ENCODE measurements at places on chromosomes 4 and X.

DNA sequence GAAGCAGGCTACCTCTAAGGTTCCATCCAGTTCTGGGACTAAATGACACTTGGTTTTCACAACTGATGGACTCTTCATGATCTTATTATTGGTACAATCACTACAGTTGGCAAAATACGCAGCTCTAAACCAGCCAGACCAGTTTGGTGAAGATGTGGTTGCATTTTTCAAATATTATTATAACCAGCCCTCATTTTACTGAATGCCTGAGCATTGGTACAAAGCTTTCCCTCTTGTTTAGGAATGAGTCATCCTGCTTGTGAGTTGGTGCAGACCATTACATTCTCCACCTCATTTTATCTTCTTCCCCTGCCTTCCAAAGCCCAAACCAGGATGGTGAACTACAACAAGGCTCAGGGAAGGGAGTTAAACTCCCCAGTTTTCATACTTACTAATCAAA lies 223.1 kb downstream of the KDR start:
- DNase-seq, result no peak

GRCh38 chr4:80465238-80465637 lies 129.7 kb downstream of the CFAP299 start:
- DNase-seq, result no peak

- DNase-seq, result no peak
Observed at GRCh38 chr4:118155516-118155915, 121.2 kb downstream of the NDST3 start.

- DNase-seq, result no peak
Observed at GRCh38 chr4:22062676-22063075, 114.1 kb upstream of the KCNIP4 start.

DNA sequence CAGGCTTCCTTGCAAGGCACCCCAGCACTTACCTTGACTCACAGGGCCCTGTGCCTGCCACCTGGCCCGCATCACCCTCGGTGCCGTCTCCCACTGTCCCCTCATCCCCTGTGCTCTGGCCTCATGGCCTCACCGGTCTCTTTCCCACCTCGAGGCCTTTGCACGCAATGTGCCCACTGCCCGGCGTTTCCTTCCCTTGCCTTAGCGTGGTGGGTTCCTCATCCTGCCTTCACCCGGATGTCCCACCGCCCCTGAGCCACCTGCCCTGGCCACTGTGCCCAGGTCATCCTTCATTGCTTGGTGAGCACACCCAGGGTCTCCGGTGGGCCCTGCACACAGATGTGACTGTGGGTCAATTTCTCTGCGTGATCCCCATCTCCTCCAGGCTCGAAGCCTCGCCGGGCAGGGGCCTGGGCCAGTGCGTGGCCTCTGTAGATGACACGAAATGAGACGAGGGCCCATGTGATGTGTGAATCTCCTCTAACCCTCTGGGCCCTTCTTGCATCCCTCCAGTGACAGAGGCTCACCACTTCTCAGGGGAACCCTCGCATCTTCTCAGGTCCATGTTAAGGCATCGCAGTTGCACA lies 4.6 kb downstream of the HTRA3 start:
- DNase-seq, result no peak

DNA sequence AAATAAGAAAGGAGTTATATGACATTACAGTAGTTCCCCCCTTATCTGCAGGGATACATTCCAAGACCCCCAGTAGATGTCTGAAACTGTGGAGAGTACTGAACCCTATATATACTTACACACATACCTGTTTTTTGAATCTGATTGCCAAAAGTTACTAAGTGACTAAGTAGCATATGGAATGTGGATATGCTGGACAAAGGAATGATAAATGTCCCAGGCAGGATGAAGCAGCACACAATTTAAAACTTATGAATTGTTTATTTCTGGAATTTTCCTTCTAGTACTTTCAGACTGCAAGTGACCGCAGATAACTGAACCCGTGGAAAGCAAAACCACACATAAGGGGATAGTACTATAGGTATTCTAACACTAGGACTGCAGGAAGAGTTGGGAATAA lies 22.7 kb downstream of the UGDH start:
- no peak for DNase-seq

DNA sequence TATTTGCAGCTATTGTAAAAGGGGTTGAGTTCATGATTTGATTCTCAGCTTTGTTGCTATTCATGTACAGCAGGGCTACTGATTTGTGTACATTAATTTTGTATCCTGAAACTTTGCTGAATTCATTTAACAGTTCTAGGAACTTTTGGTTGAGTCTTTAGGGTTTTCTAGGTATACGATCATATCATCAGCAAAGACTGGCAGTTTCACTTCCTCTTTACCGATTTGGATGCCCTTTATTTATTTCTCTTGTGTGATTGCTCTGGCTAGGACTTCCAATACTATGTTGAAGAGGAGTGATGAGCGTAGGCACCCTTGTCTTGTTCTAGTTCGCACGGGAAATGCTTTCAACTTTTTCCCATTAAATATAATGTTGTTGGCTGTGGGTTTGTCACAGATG lies 48.1 kb downstream of the NPY1R start:
- DNase-seq, result no peak

GRCh38 chrX:148914783-148915182 lies 414.4 kb downstream of the AFF2 start:
- DNase-seq, result no peak

GRCh38 chrX:78237127-78237526 lies 90.3 kb downstream of the CYSLTR1 start:
- DNase-seq, result no peak

- no peak for DNase-seq
Observed at GRCh38 chr4:37693450-37694190, 7.4 kb upstream of the RELL1 start.

- DNase-seq, result no peak
Observed at GRCh38 chr4:16513876-16514275, 287.6 kb upstream of the TAPT1 start.

DNA sequence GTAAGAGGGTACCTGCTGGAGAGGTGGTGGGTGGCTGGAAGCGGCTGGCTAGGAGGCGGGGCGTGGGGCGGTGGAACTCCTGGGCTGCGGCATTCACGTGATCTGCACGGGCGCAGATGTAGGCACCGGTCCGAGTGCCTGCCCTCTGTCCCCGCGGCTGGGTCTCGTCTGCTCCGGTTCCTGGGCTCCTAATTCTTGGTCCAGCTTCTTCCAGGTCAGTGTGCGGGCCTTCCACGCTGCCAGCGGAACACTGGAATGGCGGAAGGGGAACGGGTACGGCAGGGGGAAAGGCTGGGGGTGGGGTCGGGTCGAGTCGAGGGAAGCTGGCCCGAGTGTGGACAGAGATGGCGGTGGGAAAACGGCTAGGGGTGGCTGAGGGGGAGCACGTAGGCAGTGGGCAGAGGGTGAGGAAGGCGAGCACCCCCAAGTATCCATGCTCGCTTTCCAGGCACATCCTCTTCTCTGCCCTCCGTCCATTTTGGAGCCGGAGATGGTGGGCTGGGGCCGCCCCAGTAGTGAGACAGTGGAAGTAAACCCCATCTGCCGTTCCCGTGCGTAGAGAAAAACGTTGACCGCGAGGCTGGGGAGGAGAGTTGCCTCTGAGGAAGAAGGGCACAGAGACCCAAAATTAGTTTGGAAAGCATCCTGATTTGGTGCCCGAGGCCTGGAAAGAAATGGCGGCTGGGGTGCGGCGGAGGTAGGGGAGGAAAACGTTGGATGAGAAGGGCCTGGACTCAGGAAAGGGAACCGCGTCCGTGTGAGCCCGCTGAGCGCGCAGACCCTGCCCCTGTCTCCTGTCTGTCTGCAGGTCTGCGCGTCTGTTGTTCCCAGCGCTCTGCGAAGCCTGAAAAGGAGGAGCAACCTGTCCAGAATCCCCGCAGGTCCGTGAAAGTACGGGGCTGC lies at the start of gene TCEAL4:
TCEAL4 (plus strand) TSS at position 105 of the 903 bp plus-strand sequence. CDS start 1,161 bp downstream, outside the sequence.
- DNase-seq, result no peak

GRCh38 chr4:55444827-55445226 lies 49.1 kb downstream of the TMEM165 start:
- no peak for DNase-seq

DNA sequence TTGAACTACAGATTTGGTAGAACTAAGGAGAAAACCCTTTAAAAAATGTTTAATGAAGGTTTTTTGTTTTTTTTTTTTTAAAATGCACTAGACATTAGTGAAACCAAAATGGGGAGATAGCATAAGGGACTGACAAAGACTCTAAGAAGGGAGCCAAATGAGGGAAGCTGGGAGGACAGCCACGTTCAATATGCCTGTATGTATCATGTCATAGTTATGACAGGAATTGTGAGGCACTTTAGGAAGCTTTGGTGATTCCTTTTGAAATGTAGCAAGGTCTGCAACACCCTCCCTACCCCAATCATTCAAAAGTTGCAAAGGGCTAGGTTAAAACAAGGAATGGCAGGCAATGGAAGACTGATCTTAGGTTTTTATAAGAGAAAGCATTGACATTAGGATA lies 526.0 kb downstream of the TLL1 start:
- DNase-seq, result no peak

DNA sequence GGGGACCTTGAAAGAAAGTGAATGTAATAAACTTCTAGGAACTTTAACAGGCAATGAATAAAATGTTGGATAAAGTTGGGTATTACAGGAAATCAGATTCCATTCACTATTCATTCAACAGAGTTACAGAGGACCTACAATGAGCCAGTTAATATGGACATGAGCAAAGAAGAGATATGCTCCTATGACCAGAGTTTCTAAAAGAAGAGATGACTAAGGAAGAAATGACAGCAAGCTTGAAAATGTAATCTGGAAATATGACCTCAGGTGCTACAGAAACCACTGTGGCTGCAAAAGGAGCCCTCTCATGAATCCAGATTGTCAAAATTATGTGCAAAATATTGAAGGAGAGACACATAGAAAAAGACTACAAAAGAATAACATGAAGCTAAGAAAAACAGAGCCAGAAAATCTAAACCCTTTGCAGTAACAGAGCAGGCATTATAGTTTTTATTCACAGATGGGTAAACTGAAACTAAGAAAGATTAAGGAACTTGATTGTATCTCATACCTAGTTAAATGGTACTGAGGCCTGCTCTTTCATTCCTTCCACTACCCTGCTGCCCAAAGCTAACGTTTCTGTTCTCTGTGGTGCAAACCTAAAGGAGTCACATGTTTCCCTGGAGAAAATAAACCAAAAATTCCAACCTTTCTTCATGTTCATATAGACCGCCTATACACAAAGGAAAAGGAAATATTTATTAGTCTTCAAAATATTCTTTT lies 378.3 kb downstream of the GBA3 start:
- DNase-seq, result no peak

DNA sequence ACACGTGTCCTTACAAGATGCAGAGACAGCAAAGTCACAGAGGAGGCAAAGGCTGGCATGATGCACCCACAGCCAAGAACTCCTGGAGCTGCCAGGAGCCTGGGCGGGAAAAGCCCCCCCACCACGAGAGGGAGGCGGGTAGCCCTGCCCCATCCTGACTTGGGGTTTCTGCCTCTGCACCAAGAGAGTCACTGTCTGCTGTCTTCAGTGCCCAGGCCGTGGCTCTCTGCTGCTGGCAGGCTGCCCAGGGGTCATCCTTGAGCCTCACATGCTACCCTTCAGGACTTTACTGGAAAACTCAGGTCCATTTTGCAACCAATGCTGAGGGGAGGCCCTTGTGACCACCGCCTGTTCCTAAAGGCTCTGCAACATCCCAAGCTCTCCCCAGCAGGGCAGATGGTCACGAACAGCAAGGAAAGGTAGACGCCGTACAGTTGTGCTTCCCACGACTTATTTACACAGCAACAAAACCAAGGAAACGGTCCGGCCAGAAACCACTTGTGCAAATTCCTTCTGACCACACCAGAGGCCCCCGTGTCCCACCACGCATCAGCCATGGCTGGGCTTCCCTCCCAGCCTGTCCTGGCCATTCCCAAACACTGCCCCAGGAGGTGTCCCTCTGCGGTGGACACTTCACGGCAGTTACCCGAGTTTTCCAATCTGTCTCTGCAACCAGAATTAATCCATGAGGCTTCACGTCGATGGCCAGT lies 56.9 kb downstream of the ACOX3 start:
- DNase-seq, result no peak

DNA sequence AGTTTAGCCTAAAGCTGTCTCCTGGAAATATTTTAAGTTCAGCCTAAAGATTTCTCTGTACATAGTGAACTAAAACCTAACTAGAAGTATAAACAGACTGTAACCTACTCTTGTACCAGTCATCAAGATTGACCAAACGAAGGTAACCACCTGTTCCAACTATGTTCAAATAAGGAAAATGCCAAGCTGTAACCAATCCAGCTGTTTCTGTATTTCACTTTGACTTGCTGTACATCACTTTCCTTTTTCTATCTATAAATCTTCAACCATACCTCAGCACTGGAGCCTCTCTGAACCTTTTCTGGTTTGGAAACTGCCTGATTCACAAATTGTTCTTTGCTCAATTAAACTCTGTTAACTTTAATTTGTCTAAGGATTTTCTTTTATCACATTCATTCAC lies 3.1 kb upstream of the CYSLTR1 start:
- no peak for DNase-seq

DNA sequence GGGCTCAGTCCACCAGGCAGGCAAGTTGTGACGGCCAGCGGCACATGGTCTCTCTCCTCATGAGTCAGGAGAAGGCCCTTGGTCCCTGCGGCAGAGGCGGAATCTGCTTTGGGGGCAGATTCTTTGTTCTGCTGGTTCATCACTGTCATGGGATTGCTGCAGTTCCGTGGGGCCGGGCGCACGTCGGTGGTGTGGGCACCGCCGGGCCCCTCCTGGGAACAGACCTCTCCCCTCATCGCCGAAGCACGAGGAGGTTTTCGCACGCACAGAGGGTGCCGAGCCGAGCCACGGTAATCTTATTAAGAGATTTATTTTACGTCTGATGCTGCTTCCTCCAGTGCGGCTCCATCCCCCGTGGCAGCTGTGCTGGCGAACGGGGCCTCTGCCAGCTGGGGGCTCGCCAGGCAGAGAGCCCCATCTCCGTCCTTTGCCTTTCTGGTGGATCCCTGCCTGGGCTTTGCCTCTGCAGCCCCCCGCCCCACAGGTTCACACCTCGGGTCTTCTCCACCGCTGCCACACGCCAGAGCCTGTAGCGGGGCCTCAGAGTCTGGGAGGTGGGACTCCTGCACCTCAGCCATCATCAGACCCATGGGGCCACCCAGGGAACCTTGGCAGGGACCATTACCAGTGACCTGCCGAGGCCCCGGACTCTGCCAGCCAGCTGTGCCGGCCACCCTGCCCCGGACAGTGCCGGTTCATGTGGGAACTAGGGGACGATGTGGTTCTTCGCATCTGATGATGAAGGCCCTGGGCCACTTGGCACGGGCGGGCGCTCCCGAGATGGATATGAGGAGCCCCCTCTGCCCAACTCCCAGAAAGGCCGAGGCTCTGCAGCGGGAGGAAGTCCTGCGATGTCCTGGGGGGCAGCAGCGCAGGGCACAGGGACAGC lies 86.7 kb upstream of the NKX1-1 start:
- no peak for DNase-seq

GRCh38 chrX:374596-374995 lies 12.1 kb downstream of the PPP2R3B start:
- no peak for DNase-seq

GRCh38 chrX:107632346-107632745 lies 4.0 kb downstream of the PRPS1 start:
- no peak for DNase-seq

DNA sequence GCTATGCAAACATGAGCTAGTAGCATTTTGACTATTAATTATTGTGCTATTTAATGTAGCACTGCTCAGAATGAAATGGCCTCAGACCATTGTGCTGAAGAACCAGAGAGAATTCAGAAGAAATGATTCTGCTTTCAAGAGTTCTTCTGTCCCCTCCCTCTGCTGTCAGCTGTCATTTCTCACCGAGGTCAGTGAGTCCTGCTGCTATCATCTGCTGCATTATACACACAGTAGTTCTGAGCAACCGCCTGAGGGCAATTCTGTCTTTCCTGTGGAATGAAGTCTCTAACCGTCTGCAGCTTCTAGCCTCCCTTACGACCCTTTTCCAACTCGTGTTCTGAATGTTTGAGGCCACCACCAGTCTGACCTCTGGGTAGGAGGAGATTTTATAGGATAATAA lies 249.4 kb downstream of the HNRNPD start:
- DNase-seq, result no peak
